T-cell (primary cell): ENCODE measurements at places on chromosomes 7 and 10.

DNA sequence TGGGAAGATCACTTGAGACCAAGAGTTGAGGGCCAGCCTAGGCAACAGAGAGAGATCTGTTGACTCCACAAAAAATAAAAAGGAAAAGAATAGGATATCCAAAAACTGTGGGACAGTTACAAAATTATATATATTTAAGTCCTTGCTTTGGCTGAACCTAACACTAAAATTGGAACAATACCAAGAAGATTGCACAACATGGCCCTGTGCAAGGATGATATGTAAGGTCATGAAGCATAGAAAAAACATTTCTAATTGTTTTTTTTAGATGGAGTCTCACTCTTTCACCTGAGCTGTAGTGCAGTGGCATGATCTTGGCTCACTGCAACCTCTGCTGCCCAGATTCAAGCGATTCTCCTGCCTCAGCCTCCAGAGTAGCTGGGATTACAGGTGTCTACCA, 139.0 kb downstream of the TPST1 start:
- DNase-seq, result no peak
- H3K27ac ChIP-seq, result no peak overlapping the region
- no peaks in the 10 kb centered on the region for H3K4me1 ChIP-seq
- H3K36me3 ChIP-seq, result no peaks in the 10 kb centered on the region
- H3K4me3 ChIP-seq, result no peak overlapping the region

GRCh38 chr10:60913071-60913470, 30.9 kb downstream of the RHOBTB1 start:
- no peak overlapping the region for H3K4me3 ChIP-seq
- H3K27ac ChIP-seq, result no peak overlapping the region
- DNase-seq, result no peak
- no peaks in the 10 kb centered on the region for H3K4me1 ChIP-seq

GRCh38 chr7:100621554-100621953, 9.2 kb downstream of the MOSPD3 start:
- no peaks in the 10 kb centered on the region for H3K36me3 ChIP-seq
- no peak for DNase-seq
- no peak overlapping the region for H3K27ac ChIP-seq

DNA sequence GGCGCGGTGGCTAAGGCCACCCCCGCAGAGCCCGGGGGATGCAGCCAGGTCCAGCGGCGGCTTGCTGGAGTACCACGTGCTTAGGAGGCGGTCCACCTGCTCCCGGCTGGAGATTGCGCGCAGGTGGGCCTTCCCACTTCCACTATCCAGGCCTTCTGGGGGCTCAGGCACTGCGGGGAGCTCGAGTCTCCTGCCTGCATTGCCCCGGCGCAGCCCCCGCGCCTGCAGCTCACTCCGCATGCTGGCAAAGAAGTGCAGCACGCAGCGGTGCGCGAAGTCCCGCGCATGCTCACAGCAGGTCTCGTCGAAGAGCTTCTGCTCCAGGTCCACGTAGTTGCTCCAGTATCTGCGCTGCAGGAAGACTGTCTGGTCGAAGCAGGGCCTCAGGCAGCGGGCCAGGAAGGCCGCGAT, 5.8 kb downstream of the CALHM3 start:
- H3K27ac ChIP-seq, result peak overlapping the region; percentile 87
- DNase-seq, result no peak
- no peaks in the 10 kb centered on the region for H3K36me3 ChIP-seq
- no peak overlapping the region for H3K4me3 ChIP-seq
- H3K27me3 ChIP-seq, result no peaks in the 10 kb centered on the region

DNA sequence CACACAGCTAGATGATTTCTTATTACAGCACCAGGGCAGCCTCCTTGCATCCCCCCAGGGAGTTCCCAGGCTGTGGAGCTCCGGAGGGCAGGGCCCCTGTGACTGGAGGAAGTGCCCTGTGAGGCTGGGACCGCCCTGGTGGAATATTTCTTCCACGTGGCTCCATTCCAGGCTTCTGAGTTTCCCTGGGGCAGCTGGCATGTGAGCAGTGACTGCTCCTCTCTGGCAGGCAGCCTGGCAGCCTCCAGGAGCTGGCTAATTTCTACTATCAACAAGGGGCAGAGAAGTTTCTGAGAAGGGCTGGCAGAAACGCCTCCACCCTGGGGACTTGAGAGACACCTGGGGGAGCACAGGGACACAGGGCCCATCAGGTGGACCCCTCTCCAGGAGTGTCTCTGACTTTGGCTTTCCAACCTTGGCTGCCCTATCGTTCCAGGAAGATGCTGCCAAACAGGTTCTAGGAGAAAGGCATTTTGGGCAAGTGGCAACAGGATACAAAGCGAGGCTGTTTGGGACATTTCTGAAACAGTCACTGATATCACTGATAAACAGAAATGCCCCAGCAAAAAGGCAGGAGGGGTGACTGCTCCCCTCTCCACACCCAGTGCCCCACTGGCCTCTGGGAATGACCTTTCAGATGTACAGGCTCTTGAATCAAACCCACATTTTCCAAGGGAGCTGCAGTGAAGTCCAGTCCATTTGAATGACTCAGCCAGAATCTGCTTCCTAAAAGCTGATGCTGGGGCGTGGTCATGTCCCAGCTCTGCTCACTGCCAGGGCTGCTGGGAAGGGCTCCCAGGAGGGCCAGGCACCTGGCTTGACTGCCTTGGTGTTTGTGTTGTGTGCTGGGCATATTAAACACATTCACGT, 16.1 kb downstream of the MYOF start:
- no peaks in the 10 kb centered on the region for H3K27me3 ChIP-seq
- H3K4me1 ChIP-seq, result peaks cover 8% of the 10 kb centered on the region
- no peak overlapping the region for H3K27ac ChIP-seq
- no peaks in the 10 kb centered on the region for H3K36me3 ChIP-seq

DNA sequence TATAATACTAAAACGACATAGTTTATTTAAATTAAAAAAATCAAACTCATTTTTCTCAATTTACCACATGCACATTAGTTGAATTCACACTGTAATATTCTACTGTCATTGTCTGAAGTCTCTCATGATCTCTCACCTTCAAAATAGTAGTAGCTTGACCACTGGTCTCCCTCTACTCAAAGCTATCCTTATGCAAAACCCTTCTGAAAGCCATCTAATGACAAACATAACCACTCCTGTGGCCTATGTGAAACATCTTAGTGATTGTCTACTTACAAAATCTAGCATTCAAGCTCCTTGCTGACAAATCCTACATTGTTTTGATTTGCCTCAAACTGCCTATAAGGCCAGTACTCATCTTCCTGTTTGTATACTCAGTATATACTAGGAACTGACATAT, 606.0 kb upstream of the GHITM start:
- no peaks in the 10 kb centered on the region for H3K36me3 ChIP-seq
- DNase-seq, result no peak
- no peaks in the 10 kb centered on the region for H3K27me3 ChIP-seq
- H3K27ac ChIP-seq, result no peak overlapping the region
- H3K4me3 ChIP-seq, result no peak overlapping the region

- H3K4me1 ChIP-seq, result no peaks in the 10 kb centered on the region
- H3K27ac ChIP-seq, result no peak overlapping the region
- no peaks in the 10 kb centered on the region for H3K36me3 ChIP-seq
- H3K27me3 ChIP-seq, result no peaks in the 10 kb centered on the region
- no peak overlapping the region for H3K4me3 ChIP-seq
- DNase-seq, result no peak
Observed at GRCh38 chr7:81420526-81421226, 349.2 kb downstream of the HGF start.

- H3K36me3 ChIP-seq, result no peaks in the 10 kb centered on the region
- no peak overlapping the region for H3K27ac ChIP-seq
- no peak for DNase-seq
- H3K4me1 ChIP-seq, result no peaks in the 10 kb centered on the region
- H3K4me3 ChIP-seq, result no peak overlapping the region
Observed at GRCh38 chr10:71920540-71921323, 43.5 kb upstream of the CHST3 start.

DNA sequence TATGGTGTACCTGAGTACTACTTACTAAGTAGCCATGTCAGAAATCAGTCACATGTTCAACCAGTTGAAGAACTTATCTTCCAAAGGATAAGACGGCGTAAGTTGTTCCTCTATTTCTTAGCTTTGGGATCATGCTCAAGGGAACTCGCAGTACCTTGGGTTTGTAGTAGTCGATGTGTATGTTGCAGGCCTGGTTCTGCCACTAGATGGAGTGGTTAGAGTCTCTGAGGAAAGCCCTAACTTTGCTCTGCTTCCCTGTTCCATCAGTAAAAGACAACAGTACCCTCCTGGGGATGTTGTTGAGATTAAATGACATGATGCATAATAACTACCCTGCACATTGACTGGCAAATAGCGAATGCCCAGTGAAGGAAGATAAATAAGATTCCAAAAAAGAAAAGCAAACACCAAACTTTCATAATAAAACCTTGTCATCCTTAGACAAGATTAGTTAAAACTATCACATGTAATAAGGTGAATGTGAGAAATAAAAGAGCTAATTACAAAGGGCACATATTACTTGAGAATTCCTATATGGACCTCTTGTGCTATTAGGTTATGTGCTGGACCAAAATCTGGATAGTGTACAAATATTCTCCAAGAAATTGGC, 165.9 kb downstream of the ABCA13 start:
- H3K36me3 ChIP-seq, result no peaks in the 10 kb centered on the region
- DNase-seq, result no peak
- H3K27ac ChIP-seq, result no peak overlapping the region
- no peak overlapping the region for H3K4me3 ChIP-seq
- no peaks in the 10 kb centered on the region for H3K4me1 ChIP-seq
- H3K27me3 ChIP-seq, result peaks cover 6% of the 10 kb centered on the region

GRCh38 chr7:129774359-129774758, 162.8 kb downstream of the NRF1 start:
- no peaks in the 10 kb centered on the region for H3K36me3 ChIP-seq
- H3K4me3 ChIP-seq, result no peak overlapping the region
- no peak for DNase-seq
